Activated CD4-positive, alpha-beta T cell treated with anti-CD3 and anti-CD28 coated beads for 1 hour (primary cell): ENCODE measurements at places on chromosomes 12 and 14.
A peak's percentile ranks its signal among the peaks of the same experiment; 100 is the strongest.

DNA sequence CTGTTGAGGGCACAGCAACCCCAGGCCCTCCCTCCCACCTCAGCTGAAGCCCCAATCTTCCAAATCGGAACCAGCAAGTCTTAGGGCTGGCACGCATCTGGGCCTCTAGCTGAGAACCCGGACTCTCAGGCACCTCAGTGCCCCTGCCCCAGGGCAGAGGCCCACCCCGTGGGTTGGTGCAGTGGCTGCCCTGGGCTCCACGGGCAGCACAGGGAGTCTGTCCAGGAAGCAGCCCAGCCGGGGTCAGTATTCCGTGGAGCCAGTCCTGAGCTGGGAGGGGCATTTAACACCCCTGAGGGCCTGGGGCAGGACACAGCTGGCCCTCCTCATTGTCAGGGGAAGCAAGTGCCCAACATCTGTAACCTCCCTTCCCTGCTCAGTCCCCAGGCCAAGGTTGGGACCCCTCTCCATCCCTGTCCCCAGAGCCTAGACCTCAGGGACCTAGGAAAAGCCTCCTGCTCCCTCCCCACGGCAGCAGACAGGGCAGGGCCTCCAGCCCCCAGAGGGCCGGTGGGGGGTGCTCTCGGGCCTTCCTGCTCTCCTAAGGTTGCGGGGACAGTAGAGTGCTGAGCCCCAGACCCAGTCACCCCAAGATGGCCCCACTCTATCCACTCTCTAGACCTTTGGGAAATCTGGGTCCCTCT is 36.5 kb downstream of the SLC6A12 start:
- no peak for DNase-seq

GRCh38 chr12:13000925-13001774 is 1.1 kb upstream of the HEBP1 start:
- DNase-seq: peak; percentile 15

GRCh38 chr14:99240627-99241324 is 31.2 kb downstream of the BCL11B start:
- DNase-seq: no peak

DNA sequence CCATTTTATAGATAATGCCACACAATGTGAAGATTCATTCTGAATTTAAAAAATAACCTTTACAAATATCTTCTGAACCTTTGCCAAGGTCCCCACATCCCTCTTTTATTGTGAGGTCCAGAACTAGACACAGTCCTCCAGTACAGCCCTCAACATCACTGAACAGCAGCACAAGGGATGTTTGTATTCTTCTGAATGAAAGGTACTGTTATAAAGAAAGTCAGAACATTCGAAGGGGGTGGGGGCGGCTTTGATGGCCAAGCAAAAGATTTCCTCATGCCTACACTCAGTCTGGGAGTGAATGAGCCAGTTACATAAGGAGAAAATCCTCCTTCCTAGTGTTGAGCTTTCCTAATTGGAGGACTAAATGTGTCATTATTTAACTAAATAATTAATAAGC is 77.3 kb downstream of the PPM1A start:
- DNase-seq: no peak

GRCh38 chr12:40515041-40515816 is 177.0 kb upstream of the CNTN1 start:
- no peak for DNase-seq

DNA sequence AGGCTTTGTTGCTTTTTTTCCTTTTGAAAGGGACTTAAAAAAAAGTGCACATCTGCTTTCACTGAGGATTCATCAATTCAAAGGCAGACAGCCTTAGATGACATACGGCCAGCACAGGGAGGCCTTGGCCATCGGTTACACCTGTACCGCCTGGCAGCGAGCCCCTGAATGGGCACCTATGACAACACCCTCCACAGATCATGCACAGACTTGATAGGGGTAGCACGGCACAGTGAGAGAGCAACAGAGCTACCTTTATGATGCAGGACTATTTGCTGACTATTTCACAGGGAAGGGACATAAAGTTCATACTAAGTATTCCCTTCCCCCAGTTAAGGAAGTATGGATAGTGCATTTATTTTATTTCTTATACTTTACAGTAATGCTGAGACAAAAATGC is 137.9 kb upstream of the ARID2 start:
- no peak for DNase-seq

DNA sequence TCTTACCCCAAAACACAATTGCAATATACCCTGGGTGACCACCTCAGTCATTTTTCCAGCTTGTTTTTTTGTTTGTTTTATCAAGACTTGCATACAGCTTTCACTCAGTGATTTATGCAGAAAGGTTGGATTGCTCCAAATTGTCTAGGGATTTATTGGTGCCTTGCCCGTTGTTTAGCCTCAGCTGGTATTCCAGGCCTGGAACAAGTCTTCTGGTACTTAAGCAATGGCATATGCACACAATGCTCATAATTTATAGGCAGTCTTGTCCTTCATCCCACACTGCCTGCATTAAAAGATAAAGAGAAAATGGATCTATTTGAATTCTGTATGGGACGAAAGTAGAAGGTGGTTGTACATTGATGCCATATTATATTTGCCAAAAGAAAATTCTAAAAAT is 392.5 kb downstream of the ADAMTS20 start:
- no peak for DNase-seq

- DNase-seq: peak; percentile 26
Observed at GRCh38 chr12:93785249-93786010, 108.3 kb downstream of the CRADD start.

DNA sequence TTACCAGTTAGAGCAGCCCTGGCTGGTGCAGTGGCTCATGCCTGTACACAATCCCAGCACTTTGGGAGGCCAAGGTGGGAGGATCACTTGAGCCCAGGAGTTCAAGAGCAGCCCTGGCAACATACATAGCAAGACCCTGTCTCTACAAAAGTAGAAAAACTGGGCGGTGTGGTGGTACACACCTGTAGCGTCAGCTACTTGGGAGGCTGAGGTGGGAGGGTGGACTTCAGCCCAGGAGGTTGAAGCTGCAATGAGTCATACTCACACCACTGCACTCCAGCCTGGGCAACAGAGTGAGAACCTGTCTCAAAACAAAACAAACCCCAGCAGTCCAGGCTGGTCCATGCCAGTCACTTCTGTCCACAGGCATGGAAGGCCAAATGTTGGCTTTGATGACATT is 7.4 kb downstream of the COX14 start:
- no peak for DNase-seq

DNA sequence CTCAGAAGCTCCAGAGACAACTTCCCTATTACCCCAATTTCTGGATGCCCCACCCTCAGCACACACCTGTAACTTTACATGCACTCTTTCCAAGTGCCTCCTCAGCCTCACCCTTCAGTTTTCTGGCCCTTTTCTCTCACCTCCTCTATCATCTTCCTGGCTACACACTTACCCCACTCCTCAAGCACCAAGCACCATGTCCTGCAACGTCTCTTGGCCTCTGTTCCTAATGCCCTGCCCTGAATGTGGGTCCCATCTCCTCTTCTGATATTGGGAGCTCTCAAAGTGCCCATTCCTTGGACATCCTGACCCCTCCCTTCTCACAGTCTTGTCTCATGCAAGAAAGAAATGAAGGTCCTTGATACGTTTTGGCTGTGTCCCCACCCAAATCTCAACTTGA is 1.2 kb downstream of the KRT72 start:
- no peak for DNase-seq

DNA sequence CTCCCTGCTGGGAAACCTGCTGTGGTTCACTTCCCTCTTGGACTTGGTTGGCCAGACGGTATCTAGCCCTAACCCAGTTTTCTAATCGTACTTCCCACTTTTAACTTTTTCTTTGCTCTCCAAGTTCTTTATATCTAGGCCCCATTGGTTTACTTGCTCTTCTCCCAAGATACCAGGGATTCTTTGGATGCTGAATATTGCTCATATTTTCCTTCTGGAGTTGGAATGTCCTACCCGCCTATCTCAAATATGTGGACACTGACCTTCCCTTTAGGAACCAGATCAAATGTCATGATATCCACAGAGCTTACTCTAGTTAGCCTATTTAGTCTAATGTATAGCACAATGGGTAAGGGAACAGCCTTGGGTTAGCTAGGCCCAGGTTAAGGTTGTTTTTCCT is 228.6 kb downstream of the DACT1 start:
- no peak for DNase-seq

DNA sequence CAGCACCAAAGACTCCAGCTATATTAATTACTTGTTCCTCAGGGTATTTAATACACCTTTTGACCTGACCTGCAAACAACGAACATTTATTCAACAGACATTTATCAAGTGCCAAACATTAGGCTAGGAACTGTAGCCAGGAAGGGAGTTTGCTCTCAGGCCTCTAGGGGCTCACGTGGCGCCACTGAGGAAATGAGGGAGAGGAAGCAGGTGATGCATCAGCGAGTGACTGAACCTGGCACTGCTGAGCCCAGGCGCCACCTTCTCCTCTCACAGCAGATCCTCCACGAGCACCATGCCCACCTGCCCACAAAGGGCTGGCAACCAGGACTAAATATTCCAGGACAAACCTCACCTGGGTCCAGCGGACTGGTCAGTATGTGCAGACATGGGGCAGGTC is 50.2 kb downstream of the SETD3 start:
- DNase-seq: no peak

DNA sequence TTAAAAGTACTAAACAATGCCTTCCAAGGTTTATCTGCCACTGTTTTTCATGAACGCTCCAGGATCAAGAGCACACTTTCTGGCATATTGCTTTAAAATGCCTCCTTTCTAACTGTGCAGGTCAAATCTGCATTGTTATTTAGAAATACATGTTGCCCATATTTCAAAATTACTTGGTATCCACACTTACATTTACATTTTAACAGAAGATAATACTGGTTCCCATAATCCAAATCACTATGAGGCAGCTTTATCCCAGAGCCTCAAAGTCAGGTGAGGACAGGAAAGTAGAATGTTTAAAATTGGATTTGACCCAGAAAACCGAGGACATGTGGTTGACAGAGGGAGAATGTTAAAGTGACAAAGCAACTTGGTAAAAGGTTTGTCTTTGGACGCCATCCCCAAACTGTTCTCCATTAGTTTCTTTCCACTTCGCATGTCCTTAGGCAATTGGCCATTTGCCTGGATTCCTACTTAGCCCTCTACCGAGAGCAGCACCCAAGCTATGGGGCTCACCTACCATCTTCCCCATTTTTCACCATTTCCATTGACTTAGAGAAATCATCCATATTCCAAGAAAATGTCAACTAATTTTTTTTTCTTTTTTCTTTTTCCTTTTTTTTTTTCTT is 353.0 kb downstream of the PAWR start:
- no peak for DNase-seq
